ENCODE measurements at places on chromosomes 2 and 18.
A peak's percentile ranks its signal among the peaks of the same experiment; 100 is the strongest.

GRCh38 chr2:126771094-126771493, 115.1 kb downstream of the GYPC start:
- DNase-seq: no peak

GRCh38 chr2:143939626-143940330, 580.1 kb downstream of the ZEB2 start:
- DNase-seq: no peak

GRCh38 chr18:7291046-7291445, 60.2 kb downstream of the LRRC30 start:
- no peak for DNase-seq

- DNase-seq: no peak
These were observed 173.6 kb downstream of the ADCYAP1 start for GRCh38 chr18:1078301-1078700.

DNA sequence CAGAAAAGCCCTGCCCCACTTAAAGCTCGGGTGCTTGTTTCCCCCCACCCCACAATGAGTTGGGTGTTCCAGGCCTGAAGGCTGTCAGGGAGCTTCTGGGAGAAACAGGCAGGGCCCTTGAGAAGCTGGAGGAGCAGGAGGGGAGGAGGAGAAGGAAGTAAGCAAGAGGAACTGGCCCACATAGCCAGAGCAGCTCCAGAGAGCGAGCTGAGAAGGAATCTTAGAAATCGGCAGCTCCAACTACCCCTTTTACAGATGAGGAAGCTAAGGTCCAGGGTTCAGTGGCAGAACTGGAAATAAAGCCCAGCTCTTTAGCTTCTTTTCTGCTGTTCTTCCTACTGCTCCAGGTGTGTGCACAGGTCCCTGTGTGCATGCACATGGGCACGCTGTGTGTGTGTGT, 12.7 kb upstream of the KCNK3 start:
- DNase-seq: no peak

GRCh38 chr2:184875212-184875611, 276.9 kb downstream of the ZNF804A start:
- no peak for DNase-seq

DNA sequence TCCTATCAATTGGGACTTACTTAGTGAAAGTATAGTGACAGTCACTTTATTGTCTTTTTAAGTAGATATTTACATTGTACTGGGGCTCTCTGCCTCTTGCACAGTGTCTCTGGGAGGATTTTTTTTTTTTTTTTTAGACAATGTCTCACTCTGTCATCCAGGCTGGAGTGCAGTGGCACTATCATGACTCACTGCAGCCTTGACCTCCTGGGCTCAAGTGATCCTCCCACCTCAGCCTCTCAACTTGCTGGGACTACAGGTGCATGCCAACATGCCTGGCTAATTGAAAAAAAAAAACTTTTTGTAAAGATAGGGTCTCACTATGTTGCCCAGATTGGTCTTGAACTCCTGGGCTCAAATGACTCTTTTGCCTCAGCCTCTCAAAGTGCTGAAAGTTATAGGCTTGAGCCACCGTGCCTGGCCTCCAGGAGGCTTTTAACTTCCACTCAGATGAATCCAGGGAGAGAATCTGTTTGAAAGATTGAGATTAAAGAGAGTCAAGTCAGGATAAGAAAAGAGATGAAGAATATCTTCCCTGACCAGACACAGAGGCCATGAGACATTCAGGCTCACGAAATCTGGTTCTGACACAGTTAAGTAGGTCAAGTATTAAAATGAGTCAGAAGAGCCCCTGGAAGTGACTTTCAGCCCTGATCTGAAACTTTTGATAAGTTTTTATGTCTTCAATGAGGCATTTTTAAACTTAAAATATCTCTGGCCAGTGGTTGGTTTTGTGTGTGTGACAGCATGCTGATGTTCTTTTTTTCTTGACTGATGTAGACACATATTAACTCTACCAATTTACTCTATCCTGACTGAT, 18.3 kb downstream of the ARHGEF33 start:
- peak; percentile 6 for DNase-seq

DNA sequence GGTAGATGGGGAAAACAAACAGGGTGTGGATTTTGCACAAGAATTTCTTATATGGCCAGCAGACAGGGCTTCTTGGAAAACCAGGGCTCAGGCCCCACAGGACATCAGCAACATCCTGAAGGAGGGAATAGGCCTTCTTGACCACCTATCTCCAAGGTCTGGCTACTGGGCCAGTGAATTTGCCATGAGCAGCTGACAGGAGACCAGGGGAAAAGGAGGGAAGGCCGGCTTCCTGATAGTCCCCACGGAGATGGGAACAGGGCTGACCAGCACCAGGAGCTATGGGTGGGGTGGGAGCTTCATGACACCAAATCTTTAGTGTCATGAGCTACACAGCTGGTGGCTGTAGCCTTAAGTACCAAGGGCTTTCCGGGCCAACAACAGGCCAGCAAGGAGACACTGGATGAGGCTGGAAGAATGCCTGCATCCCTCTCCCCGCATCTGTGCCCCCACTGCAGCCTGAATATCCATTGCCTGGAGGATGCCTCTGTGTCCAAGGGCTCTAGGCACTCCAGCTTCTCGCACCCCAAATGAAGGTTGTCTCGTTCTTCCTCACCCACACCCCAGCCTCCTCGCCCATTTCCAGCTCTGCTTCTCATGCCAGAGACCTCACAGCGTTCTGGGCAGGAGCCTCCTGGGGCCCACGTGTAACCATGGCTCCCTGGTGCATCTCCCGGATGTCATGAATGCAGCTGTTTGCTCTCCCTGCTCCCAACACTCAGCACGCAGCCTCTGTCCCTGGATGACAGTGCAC, 74.8 kb downstream of the EMX1 start:
- no peak for DNase-seq

DNA sequence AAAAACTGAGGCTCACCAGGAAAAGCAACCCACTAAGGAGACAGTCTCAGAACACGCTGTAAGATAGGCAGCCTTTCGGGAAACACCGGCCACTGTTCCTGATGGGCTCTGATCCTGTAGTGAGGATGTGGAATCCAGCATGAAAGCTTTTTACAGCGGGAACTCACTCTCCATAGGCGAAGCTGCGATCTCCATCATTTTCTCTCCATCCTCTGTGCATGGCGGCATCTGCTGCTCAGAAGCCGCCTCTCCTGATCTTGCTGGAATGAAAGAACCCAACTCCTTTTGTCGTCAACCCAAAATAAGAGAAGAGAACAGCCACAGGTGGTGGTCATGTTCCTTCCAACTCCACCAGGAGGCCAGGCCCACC, 49.9 kb downstream of the TMEM18 start:
- no peak for DNase-seq

DNA sequence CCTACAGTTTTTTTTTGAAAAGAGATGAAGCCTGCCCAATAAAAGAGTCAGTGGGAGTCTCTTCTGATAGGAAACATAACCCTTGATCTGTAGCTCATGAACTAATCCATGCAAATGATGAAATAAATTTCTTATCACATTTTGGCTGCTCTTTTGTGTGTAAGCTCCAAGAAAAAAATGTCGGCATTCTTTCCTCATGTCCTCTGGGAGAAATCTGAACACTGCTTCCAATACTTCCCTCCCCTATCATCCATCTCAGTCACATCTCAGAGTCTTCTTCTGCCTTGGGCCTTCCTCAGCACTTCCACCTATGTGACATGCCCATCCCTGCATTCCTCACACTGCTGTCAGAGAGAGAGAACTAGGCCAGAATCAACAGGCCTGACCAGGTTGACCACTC, 395.7 kb upstream of the ST6GAL2 start:
- DNase-seq: no peak

DNA sequence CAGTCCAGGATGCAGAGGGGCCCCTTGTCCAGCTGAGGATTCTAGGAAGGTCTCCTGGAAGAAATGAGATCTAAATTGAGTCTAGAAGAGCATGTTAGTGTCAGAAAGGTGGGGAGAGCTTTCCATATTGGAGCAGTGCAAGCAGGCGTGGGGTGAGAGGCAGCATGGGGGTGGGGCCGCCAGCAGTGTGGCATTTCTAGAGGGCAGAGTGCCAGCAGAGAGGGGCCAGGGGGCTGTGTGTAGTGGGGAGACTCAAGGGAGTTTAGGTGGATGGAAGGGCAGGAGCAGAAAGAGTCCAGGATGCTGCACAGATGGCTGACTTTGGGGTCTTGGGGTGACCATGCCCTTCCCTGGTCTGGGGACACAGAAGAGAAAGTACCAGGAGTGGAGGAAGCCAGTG, 2.1 kb downstream of the VIL1 start:
- DNase-seq: no peak

DNA sequence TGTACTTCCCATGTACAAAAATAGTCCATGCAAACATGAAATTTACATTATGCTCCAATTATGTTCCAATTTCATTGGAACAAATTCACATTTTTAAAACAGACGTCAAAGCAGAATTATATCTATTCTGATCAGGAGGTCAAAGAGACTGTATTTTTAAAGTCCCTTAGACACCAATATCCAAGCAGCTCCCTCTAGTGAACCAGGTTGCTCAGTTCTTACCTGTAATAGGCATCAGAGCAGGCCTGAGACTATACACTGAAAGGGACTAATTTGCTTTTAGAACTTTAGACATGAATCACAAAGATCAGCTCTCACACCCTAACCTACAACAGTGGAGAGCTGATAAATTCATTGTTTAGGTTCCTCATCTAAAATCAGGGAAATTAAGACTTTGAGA, 273.9 kb downstream of the MBD2 start:
- DNase-seq: no peak

DNA sequence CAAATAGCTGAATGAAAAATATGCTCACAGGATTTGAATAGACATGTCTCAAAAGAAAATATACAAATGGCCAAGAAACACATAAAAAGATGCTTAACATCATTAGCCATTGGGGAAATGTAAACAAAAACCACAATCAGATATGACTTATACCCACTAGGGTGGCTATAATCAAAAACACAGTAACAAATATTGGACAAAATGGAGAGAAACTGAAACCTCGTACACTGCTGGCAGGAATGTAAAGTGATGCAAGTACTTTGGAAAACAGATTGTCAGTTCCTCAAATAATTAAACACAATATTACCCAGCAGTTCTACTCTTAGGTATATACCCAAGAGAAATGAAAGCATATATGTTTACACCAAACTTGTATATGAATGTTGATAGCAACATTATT, 213.0 kb downstream of the PHLPP1 start:
- no peak for DNase-seq

GRCh38 chr2:160343404-160343803, 143.3 kb upstream of the ITGB6 start:
- no peak for DNase-seq

Data from hepatic stellate cell (primary cell).